ENCODE measurements at places on chromosomes 1 and 21. TPM values are rescaled to one million over a fixed set of nuclear protein-coding genes. Genes with fewer than 3 reads are reported as not detected.

The GBP7 gene
- 0.04 TPM for total RNA-seq

The EVI5 gene
- 31.7 TPM for total RNA-seq

The LCE6A gene
- not detected for total RNA-seq

The TEX38 gene
- not detected for total RNA-seq

The A3GALT2 gene
- not detected for total RNA-seq

The XKR8 gene
- 2.3 TPM for total RNA-seq

The CHD1L gene
- 22.7 TPM for total RNA-seq

The ATP6V1G3 gene
- total RNA-seq, result not detected

- peak; percentile 74 for DNase-seq
Observed at GRCh38 chr1:110312188-110313121, 26.7 kb upstream of the RBM15 start.

DNA sequence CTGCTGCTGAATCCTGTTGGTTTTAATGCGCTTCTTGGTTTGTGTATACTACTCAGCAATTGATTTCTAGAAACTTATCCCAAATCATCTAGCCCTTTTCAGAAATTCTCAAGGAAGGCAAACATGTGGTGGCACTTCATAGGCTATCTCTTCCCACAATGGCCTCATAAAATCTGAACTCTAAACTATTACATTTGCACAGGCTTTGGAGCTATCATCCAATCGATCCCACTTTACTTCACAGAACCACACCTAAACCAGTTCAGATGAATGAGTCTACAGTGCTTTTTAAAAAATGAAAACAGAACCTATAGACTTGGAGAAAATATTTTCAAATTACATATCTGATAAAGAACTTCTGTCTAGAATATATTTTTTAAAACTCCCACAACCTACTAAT lies 6.9 kb downstream of the STYXL2 start:
- DNase-seq, result no peak

DNA sequence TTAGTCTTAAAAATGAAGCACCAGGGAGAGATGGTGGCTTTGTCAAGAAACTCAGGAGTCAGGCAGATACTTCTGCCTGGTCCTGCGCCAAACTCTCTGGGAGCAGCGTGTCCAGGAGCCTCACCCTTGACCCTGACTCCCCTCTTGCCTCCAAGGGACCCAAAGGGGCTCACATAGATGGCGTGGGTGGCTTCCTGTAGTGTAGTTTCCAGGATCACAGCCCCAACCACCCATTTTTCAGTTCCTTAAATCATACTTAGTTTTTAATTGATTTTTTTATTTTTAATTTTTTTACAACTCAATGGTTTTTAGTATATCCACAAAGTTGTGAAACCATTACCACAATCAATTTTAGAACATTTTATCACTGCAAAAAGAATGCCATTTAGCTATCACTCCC lies 107.7 kb upstream of the IGSF21 start:
- no peak for DNase-seq

DNA sequence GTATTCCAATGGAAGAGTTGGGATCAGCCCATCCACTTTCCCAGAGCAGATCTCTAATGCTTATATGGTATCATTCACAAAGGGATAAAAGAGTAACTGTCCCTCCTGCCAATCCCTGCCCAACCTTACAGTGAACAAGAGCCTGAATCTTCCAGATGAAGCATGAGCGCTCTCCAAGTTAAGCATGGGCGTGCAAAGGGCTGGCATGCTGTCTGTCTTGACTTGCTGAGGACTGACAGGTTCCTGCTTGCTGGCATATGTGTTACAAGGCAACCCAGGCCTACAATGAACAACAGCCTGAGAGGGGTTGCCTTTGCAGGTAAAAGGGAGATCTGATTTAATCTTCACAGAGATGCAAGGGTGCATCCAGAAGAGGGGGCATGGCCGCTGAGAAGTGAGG lies 155.6 kb upstream of the SOD1 start:
- no peak for DNase-seq

DNA sequence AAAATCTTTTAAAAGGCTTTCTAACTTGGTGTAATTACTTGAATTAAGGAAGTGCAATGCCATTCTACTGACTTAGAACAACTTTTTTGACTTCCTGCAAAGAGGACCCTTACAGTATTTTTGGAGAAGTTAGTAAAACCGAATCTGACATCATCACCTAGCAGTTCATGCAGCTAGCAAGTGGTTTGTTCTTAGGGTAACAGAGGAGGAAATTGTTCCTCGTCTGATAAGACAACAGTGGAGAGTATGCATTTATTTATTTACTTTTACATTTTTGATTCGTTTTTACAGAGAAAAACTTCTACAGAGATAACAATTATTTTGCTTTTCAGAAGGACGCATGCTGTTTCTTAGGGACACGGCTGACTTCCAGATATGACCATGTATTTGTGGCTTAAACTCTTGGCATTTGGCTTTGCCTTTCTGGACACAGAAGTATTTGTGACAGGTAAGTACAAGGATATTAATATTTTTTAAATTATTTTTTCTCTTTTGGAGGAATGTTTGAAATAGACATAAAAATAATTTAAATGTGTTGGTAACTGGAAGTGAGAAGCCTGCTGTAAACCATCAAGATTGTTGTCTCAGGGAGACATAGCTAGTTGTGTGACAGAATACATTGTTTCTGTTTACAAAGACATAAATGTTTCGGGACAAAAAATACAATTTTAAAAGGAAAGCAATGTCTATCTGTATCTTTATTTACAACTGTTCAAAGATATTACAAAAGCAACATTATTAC lies at the start of gene PTPRC:
TSS of gene PTPRC (plus strand) at position 147 of the 742 bp plus-strand sequence. CDS start at position 376, 229 bp downstream.
- peak; percentile 73 for DNase-seq

GRCh38 chr1:161021165-161021969 lies 415 bp upstream of the F11R start:
- DNase-seq, result peak; percentile 47

DNA sequence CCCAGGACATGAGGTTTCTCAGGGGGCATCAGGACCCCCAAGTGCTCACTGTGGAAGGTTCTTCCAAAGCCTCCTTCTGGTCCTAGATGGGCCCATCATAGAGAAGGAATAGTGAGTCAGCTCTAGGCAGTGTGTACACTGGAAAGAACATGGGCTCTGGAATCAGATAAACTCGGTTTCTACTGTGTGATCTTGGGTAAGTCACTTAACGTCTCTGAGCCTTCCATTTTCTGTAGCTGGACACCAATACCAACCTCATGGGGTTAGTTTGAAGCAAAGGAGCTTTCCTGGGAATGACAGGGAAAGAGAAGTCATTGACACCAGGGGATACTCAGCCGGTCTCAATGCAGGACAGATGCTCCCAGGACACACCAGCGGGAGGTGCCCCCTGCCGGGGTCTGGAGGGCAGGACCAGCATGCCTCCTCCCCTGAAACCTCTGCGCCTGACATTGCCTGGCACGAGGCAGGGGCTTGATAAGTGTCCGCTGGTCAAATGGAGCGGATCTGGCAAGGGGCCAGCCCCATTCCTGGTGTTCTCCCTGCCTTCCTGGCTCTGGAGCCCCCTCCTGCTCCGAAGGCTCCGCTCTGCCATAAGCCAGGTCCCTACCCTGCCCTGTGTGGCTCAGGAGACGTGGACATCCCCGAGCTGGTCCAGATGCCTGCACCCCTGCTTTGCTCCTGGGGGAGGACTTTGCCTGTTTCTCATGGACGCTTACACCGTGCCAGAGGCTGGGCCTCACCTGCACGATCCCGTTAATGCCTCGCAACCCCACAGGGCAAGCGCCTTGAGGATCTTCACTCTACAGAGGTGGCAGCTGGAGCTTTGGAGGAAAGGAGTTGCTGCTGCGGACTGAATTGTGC lies 52.8 kb downstream of the EDN2 start:
- no peak for DNase-seq

GRCh38 chr1:155179112-155180031 lies 5.7 kb downstream of the TRIM46 start:
- peak; percentile 8 for DNase-seq

All from muscle of leg (tissue), 16 donors.